ENCODE measurements at places on chromosomes 1 and 21.

GRCh38 chr1:107460035-107460434, 319.2 kb downstream of the NTNG1 start:
- no peak for DNase-seq

GRCh38 chr1:11062965-11063401, 3.2 kb upstream of the SRM start:
- DNase-seq = no peak

GRCh38 chr1:85295006-85295431, 18.6 kb upstream of the BCL10 start:
- no peak for DNase-seq

DNA sequence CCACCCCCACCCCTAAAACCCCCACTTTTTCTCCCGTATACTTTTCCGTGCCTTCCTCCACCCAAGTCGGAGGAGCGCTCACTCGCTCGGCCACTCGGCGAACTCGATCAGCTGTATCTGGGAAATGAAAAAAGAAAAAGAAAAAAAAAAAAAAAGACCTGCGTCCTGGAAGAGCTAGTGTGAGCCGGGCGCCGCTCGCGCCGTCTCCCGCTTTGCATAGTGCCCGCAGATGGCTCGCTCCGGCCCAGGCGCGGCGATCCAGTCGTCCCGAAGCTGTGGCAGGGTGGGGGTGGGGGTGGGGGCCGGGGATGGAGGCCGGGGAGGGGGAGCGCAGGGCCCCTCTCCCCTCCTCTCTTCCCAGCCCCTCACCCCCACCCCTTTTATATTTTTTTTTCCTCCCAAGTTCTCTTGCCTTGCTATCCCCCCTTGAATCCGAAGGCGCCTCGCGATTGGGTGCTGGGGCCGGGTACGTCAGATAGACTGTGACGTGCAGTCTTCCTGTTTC, 299 bp upstream of the PROX1 start:
- peak; percentile 73 for DNase-seq

- DNase-seq = no peak
Observed at GRCh38 chr21:45592208-45592619, 50.0 kb upstream of the SLC19A1 start.

- no peak for DNase-seq
Observed at GRCh38 chr1:200405264-200405663, 4.6 kb downstream of the ZNF281 start.

- peak; percentile 96 for DNase-seq
Observed at GRCh38 chr1:225137976-225138375, 208.5 kb downstream of the DNAH14 start.

- no peak for DNase-seq
Observed at GRCh38 chr1:203512517-203512847, 18.5 kb downstream of the OPTC start.

- DNase-seq = peak; percentile 92
Observed at GRCh38 chr1:42046761-42047507, 106.3 kb upstream of the GUCA2B start.

DNA sequence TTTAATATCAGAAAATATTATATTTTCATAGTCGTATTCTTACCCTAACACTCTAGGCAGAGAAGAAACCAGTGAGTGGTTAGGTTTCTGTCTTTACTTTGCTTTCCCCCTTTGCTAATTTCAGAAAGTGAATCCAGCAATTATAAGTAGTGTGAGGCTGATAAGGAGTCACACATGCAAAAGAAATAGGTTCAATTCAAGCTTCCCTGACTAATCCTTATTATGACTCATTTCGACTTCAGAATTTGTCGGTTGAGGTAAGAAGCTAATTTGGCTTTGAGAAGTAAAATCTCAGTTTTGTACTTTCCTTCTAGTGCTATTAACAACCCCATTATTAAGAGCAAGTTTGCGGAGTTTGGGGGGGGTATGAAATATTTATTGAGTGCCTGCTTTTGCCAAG, 22.4 kb downstream of the ESRRG start:
- no peak for DNase-seq

GRCh38 chr1:85584923-85585322, 4.4 kb downstream of the CCN1 start:
- DNase-seq = no peak

DNA sequence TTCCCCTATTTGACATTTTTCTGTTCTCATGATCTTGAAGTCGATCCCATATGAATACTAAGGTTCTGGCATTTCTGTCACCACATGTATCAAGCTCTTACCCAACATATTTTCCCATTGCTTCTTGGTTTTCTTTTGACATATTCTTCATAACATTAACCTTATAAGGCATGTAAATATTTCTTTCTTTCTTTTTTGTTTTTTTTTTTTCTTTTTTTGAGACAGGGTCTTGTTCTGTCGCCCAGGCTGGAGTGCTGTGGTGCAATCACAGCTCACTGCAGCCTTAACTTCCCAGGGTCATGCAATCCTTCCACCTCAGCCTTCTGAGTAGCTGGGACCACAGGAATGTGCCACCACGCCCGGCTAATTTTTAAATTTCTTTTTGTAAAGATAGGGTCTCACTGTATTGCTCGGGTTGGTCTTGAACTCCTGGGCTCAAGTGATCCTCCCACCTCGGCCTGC, 33.1 kb upstream of the ERRFI1 start:
- DNase-seq = no peak

GRCh38 chr1:116407033-116407432, 34.0 kb downstream of the ATP1A1 start:
- DNase-seq = no peak

DNA sequence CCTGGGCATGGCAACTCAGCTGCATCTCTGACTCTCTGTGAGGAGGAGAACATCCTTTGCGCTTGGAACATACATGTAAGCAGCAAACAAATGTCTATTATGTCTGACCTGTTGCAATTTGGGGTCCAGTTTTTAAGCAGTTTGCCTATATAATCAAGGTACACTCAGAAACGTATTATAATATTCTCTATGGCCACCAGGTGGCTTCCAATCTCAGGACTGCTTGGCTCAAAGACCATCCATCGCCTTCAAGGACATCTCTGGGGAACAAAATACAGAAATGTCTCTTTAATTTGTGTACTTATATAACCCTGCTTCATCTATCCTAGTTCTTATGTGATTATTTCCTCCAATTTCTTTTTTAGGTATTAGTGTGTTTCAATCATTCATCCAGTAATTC, 227.2 kb downstream of the OLFM3 start:
- peak; percentile 25 for DNase-seq

DNA sequence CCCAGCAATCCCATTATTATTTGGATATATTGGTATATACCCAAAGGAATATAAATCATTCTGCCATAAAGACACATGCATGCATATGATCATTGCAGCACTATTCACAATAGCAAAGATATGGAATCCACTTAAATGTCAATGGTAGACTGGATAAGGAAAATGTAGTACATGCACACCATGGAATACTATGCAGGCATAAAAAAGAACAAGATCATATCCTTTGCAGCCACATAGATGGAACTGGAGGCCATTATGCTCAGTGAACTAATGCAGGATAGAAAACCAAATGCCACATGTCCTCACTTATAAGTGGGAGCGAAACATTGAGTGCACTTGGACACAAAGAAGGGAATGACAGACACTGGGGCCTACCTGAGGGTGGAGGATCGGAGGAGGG, 24.6 kb downstream of the KAZN start:
- DNase-seq = no peak

Data from NCI-H2171 treated with DMSO at 0.1 percent for 48 hours (cell line).